ENCODE measurements at places on chromosomes 1 and 21.
A peak's percentile ranks its signal among the peaks of the same experiment; 100 is the strongest.

DNA sequence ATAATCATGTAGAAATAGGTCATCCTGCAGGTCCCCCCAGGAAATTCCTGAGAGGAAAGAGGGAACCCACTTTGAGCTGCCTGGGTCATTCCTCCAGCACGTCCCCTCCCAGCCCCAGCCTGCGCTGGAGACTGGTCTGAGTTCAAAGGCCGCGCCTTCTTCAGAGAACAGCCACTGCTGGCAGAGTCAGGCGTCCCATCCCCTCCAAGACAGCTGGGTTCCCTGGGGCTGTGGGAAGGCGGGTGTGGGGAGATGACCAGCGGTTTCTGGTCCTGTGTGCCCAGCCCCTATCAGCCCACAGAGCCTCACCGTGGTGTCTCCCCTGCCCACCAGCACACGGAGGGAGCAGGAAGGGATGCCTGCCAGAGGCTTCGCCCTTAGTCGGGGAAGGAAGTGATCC, 18.0 kb upstream of the TRAPPC10 start:
- no peaks in the 10 kb centered on the region for H3K27me3 ChIP-seq
- no peak overlapping the region for H3K4me3 ChIP-seq
- no peaks in the 10 kb centered on the region for H3K4me1 ChIP-seq
- H3K27ac ChIP-seq: no peak overlapping the region
- DNase-seq: no peak

DNA sequence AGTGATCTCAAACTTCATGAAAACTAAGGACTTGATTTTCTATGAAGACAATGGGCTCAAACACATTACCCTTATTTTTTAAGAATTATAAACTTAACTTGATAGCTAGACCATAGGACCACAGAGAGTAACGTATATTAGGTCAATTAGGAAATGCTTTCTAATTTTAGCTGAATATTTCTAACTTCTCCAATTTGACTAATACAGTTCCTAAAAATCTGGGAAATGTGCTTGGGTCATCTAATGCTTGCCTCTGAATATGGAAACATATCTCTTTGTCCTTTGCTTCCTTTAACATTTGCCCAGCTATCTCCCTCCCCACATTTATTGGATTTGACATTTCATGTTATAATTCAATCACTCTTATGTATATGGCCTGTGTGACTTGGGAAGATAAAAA, 141.4 kb downstream of the LHX8 start:
- no peaks in the 10 kb centered on the region for H3K27me3 ChIP-seq
- no peak for DNase-seq
- no peaks in the 10 kb centered on the region for H3K36me3 ChIP-seq
- H3K4me3 ChIP-seq: no peak overlapping the region
- no peaks in the 10 kb centered on the region for H3K4me1 ChIP-seq
- no peak overlapping the region for H3K27ac ChIP-seq

DNA sequence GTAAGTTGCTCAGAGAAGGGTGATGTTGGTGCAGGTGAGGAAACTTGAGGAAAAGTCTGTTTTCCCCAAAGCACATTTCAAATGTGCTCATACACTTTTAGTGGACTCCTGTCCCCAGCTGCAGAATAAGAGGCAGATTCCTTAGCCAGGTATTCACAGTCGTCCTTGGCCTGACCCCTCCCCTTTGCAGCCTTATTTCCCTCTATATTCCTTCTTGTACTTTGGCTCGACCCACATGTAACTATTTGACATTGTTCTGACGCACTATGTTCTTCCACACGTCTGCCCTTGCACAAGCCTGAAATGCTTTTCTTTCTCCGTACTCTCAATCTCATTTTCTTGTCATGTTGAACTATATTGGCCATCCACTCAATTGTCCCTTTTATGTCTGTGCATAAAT, 498.4 kb upstream of the USP24 start:
- H3K4me3 ChIP-seq: no peak overlapping the region
- H3K27me3 ChIP-seq: peaks cover 9% of the 10 kb centered on the region
- no peaks in the 10 kb centered on the region for H3K36me3 ChIP-seq
- H3K27ac ChIP-seq: no peak overlapping the region

- no peak for DNase-seq
- no peaks in the 10 kb centered on the region for H3K36me3 ChIP-seq
- H3K4me1 ChIP-seq: peaks cover 14% of the 10 kb centered on the region
- peak overlapping the region; percentile 88 for H3K4me3 ChIP-seq
- H3K27ac ChIP-seq: peak overlapping the region; percentile 9
- H3K27me3 ChIP-seq: peaks cover 20% of the 10 kb centered on the region
These were observed 934 bp downstream of the SCP2 start for GRCh38 chr1:52928015-52928404.

GRCh38 chr1:41907446-41907845, 11.3 kb downstream of the HIVEP3 start:
- DNase-seq: no peak
- peaks cover 7% of the 10 kb centered on the region for H3K36me3 ChIP-seq
- H3K27me3 ChIP-seq: peaks cover 24% of the 10 kb centered on the region
- no peak overlapping the region for H3K4me3 ChIP-seq

- peaks cover 13% of the 10 kb centered on the region for H3K36me3 ChIP-seq
- no peak overlapping the region for H3K27ac ChIP-seq
- peaks cover 17% of the 10 kb centered on the region for H3K27me3 ChIP-seq
These were observed 16.2 kb upstream of the MYOG start for GRCh38 chr1:203101813-203102634.

GRCh38 chr1:53176452-53177208, 20.0 kb upstream of the CPT2 start:
- H3K36me3 ChIP-seq: no peaks in the 10 kb centered on the region
- no peak overlapping the region for H3K27ac ChIP-seq
- DNase-seq: no peak

DNA sequence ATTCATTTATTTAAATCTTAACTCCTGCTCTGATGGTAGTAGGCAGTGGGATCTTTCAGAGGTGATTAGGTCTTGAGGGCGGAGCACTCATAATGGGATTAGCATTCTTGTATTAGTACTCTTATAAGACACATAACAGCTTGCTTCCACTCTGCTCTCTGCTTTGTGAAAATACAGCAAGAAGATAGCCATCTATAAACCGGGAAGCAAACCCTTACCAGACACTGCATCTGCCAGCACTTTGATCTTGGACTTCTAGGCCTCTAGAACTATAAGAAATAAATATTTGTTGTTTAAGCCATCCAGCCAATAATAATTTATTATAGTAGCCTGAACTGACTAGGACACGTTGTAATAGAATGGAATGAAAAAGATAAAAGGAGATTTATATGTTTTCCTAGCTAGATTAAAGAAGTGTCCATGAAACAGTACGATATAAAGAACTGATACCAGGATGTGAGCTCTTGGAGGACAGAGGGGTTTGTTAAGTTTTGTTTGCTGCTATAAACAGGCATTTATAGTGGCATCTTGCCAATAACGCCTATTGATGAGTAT, 869.9 kb downstream of the MRPL39 start:
- H3K4me3 ChIP-seq: no peak overlapping the region
- no peaks in the 10 kb centered on the region for H3K36me3 ChIP-seq
- H3K27me3 ChIP-seq: no peaks in the 10 kb centered on the region
- H3K4me1 ChIP-seq: no peaks in the 10 kb centered on the region
- DNase-seq: no peak
- H3K27ac ChIP-seq: no peak overlapping the region

DNA sequence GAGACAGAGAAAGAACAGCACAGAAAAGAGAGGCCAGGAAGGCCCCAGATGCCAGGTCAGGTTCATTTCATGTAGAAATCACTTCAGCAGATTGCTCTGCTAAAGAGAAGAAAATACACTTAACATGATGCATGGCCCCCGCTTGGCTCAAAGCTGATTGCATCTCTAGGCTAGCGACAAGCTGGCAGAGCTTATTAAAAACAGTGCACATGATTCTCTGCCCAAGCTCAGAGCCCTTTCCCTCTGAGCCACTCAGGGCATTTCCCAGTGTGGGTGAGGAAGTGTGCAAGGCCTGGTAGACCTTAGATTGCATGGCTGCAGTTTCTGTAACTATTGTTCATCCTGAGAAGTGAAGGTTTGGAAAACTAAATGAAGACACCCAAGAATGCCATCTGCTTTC, 3.3 kb upstream of the CAPN9 start:
- no peak for DNase-seq
- peaks cover 12% of the 10 kb centered on the region for H3K27me3 ChIP-seq
- peaks cover 3% of the 10 kb centered on the region for H3K4me1 ChIP-seq
- no peak overlapping the region for H3K27ac ChIP-seq
- no peak overlapping the region for H3K4me3 ChIP-seq

GRCh38 chr21:45286671-45287437, 841 bp downstream of the POFUT2 start:
- peaks cover 10% of the 10 kb centered on the region for H3K36me3 ChIP-seq
- no peak for DNase-seq
- H3K4me3 ChIP-seq: peak overlapping the region; percentile 59
- peaks cover 16% of the 10 kb centered on the region for H3K4me1 ChIP-seq

DNA sequence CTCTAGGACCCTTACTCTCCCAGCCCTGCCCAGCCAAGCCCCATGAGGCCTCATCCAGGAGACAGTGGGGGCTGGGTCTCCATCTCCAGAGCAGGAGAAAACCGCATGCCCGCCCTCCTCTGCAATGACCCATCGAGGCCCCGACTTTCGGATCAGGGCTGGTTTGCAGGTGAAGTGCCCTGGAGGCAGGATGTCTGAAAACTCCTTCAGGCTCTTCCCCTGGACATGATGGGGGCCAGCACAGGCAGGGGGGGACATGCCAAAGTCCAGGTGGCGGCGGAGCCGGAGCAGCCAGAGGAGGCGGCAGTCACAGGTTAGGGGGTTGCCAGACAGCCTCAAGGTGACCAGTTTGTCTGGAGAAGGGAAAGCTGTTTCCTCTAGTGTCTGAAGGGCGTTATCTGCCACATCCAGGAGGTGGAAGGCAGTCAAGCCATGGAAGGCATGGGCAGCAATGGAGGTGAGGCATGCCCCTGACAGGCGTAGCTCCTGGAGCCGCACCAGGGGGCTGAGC, 3.9 kb downstream of the LINGO4 start:
- DNase-seq: no peak
- H3K4me1 ChIP-seq: peaks cover 15% of the 10 kb centered on the region
- H3K27me3 ChIP-seq: peaks cover 40% of the 10 kb centered on the region
- peaks cover 4% of the 10 kb centered on the region for H3K36me3 ChIP-seq
- H3K4me3 ChIP-seq: no peak overlapping the region
- no peak overlapping the region for H3K27ac ChIP-seq

DNA sequence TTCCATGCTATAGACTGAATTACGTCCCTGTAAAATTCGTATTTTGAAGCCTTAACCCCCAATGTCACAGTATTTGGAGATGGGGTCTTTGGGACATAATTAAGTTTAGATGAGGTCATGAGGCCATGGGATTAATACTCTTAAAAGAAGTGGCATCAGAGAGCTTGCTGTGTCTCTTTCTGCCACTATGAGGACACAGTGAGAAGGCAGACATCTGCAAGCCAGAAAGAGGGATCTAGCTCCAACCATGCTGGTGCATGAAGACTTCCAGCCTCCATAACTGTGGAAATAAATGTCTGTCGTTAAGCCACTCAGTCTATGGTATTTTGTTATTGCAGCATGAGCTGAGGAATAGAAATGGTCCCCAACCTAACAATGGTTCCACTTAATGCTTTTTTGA, 99.0 kb downstream of the LTN1 start:
- no peak for DNase-seq
- H3K36me3 ChIP-seq: peaks cover 8% of the 10 kb centered on the region
- H3K4me1 ChIP-seq: no peaks in the 10 kb centered on the region
- peaks cover 27% of the 10 kb centered on the region for H3K27me3 ChIP-seq

DNA sequence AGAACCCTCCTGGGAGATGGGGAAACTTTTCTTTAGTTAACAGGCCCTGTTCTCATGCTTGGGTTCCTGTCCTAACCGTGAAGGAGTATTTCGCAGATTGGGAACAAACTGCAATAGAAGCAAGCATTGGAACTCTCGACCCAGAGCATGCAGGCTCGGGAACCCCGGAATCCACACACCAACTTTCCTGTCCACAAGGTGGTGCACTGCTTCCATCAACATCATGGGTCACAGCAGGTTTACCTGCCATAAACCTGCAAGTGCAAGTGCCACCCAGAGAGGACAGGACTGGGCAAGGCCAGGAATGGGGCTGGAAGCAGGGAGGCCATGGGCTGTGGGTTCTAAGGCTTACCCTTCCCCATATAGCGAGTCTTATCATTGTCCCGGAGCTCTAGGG, 6.9 kb downstream of the ENO1 start:
- no peaks in the 10 kb centered on the region for H3K27me3 ChIP-seq
- H3K4me1 ChIP-seq: peaks cover 31% of the 10 kb centered on the region
- H3K27ac ChIP-seq: no peak overlapping the region
- no peak for DNase-seq
- H3K36me3 ChIP-seq: peaks cover 19% of the 10 kb centered on the region

- H3K27me3 ChIP-seq: no peaks in the 10 kb centered on the region
These were observed 19.1 kb upstream of the TMEM183A start for GRCh38 chr1:202987922-202988583.

- H3K4me3 ChIP-seq: no peak overlapping the region
- H3K4me1 ChIP-seq: no peaks in the 10 kb centered on the region
- no peaks in the 10 kb centered on the region for H3K36me3 ChIP-seq
- H3K27ac ChIP-seq: no peak overlapping the region
These were observed 24.2 kb upstream of the CACNA1E start for GRCh38 chr1:181459067-181459466.

GRCh38 chr1:163351912-163352311, 30.2 kb downstream of the NUF2 start:
- H3K4me1 ChIP-seq: no peaks in the 10 kb centered on the region
- no peak overlapping the region for H3K4me3 ChIP-seq
- no peaks in the 10 kb centered on the region for H3K36me3 ChIP-seq
- H3K27ac ChIP-seq: no peak overlapping the region
- no peak for DNase-seq
- no peaks in the 10 kb centered on the region for H3K27me3 ChIP-seq

DNA sequence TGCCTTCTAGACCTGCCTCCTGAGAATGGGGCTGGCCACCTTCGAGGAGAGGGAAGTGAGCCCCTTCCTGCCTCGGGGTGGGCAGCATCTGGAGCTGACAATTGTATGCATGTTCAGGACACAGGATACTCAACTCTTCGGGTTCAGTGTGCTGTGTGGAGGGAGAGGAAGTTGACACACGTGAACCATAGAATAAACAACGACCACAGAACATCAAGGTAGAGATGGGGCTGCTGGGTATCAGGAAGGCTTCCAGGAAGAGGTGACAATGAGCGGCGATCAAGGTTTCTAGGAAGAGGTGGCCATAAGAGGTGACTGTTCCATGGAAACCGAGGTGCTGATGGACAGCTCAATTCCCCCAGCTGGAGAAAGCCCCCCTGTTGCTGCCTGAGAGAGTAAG, 22.0 kb downstream of the UBIAD1 start:
- DNase-seq: no peak
- no peak overlapping the region for H3K27ac ChIP-seq
- no peak overlapping the region for H3K4me3 ChIP-seq
- no peaks in the 10 kb centered on the region for H3K27me3 ChIP-seq

GRCh38 chr1:166703726-166704462, 135.4 kb upstream of the POGK start:
- DNase-seq: no peak
- no peak overlapping the region for H3K27ac ChIP-seq
- no peaks in the 10 kb centered on the region for H3K4me1 ChIP-seq
- no peaks in the 10 kb centered on the region for H3K36me3 ChIP-seq
- peaks cover 8% of the 10 kb centered on the region for H3K27me3 ChIP-seq

GRCh38 chr21:45049714-45050344, 24.6 kb upstream of the ADARB1 start:
- no peak overlapping the region for H3K27ac ChIP-seq
- no peak for DNase-seq
- no peaks in the 10 kb centered on the region for H3K4me1 ChIP-seq
- H3K27me3 ChIP-seq: peaks cover 17% of the 10 kb centered on the region
